ENCODE measurements at places on chromosomes 1 and 21.
A peak's percentile ranks its signal among the peaks of the same experiment; 100 is the strongest.

DNA sequence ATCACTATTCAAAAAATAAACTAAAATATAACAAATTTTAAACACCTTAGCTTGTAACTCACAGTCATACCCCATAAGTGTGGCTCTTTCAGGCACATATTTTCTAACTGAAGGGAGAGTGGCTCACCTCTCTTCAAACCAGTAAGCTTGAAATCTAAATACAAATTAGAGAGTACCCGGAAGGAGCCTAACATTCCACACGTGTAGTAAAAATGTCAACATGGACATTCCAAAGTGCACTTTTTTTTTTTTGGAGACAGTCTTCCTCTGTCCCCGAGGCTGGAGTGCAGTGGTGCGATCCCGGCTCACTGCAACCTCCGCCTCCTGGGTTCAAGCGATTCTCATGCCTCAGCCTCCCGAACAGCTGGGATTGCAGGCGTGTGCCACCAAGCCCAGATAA, 275.6 kb upstream of the ADGRL2 start:
- DNase-seq, result no peak

DNA sequence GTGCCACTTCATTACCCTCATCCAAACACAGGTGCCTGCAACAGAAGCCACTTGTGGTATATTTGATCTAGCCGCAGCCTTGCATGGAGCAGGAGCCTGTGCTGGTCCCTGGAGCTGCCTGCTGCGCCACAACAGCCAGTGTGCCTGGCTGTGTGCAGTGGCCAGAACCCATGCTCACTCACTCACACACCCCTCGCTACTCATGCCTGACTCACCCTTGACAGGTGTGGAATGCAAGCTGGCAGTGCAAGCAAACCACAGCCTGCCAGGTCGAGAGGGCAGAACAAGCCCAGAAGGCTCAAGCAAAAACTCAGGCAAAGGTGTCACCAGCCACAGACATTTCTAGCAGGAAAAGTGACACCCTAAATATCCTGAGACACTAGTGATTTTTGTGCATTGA, 1510.9 kb downstream of the KCNT2 start:
- no peak for DNase-seq

- DNase-seq, result no peak
These were observed 65.7 kb downstream of the NPHS2 start for GRCh38 chr1:179510038-179510437.

- DNase-seq, result no peak
These were observed 36.5 kb downstream of the MAP3K21 start for GRCh38 chr1:233364026-233364425.

GRCh38 chr1:11908095-11908675, 18.0 kb downstream of the KIAA2013 start:
- peak; percentile 98 for DNase-seq

DNA sequence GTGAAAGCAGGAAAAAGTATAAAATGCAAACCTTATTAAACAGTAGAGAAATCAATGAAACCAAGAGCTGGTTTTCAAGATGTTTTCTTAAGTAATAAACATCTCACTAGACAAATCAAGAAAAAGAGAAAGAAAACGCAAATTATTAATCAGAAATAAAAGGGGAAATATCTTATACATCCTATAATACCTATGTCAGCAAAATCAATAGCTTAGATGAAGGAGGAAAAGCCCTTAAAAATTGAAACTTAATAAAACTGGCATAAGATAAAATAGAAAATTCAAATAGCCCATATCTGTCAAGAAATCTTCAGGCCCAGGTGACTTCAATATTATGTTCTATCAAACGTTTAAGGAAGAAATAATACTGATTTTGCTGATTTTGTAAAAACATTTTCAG, 59.1 kb downstream of the RGS4 start:
- DNase-seq, result no peak

DNA sequence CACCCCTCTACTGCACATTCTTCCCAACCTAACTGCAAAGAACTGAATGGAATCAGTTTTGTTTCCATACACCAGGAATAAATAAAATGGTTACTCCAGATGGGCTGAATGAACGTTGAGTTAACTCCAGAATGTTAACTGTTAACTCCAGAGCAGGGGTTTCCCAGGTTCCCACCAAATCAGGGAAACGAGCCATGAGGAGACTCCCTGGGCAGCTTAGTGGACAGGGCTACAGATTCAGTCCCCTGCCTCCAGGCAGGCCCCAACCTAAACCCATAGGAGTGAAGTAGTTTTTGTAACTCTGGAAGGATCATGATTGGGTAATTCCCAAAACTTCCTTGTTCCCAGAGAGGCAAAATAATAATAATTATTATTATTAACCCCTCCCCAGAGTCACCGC, 14.1 kb downstream of the VSIG8 start:
- DNase-seq, result no peak

GRCh38 chr1:243525085-243525487, 269.2 kb downstream of the SDCCAG8 start:
- no peak for DNase-seq

DNA sequence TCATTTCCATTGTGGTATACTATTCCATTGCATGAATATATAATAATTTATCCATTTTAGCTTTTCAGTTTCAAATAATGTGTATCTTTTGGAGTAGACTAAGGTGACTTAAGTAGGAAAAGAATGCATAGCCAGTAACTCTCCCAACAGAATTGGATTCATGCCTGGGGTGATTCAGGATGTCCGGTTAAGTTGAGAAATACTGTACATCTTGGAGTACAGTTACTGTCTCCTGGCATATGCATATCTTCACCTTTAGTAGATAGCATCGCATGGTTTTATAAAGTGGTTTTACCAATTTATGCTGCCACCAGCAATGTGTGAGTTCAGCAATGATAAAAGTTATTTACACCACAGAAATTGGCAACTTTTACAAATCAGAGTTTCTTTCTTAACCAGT, 18.6 kb upstream of the SLC6A9 start:
- DNase-seq, result no peak

DNA sequence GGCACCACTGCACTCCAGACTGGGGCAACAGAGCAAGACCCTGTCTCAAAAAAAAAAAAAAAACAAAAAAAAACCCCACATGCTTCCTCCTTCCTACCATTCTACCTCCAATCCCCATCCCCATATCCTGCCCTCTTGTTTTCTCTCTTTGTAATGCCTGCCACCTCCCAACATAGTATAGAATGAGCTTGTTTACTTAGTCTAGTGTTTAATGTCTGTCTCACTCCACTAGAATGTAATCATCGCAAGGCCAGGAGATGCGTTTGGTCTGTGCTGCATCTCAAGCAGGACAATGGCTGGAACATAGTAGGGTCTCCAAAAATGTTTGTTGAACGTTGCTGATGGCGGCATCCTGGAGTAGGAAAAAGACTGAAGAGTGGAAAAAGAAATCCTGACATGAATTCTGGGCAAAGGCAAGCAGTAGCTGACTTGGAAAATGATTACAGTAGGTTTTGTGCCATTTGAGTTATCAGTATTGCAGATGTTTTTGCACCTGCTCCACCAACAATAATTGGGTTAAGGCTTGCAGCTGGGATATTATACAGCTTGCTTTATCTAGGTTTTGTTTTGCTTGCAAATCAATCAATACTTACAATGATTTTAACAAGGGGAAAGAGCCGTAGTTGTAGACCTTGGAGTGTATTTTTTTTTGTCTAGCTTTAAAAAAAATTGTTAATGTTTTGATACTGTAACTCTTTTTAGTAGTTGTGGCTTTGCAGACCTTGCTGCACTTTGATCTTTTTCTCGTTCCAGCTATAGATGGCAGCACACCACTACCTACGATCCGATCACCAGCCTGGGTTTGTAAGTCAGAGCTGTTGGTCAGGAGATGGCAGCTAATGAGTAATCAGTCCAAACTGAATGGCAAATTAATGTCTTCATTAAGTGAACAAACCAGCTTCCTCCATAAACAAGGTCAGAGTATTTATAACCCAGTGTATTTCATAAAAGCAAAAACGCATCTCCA, 62.4 kb downstream of the BACH1 start:
- peak; percentile 68 for DNase-seq

- no peak for DNase-seq
These were observed 27.7 kb downstream of the WARS2 start for GRCh38 chr1:119112791-119113190.

DNA sequence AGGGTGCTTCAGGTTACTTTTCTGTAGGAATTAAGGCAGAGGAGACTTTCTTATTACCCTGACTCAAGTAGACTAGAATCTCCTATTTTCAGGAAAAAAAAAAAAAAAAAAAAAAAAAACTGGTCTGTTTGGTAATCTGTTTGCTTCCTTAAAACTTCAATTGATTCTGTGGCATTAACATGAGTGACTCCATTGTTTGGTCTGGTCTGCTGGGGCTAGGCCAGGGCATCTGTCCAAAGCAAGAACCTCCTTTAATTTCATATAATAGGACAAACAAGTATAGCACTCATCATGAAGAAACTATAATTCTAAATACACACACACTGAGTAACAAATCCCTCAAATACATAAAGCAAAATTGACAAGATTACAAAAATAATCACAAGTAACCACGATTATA, 32.9 kb upstream of the LRRC7 start:
- DNase-seq, result no peak

DNA sequence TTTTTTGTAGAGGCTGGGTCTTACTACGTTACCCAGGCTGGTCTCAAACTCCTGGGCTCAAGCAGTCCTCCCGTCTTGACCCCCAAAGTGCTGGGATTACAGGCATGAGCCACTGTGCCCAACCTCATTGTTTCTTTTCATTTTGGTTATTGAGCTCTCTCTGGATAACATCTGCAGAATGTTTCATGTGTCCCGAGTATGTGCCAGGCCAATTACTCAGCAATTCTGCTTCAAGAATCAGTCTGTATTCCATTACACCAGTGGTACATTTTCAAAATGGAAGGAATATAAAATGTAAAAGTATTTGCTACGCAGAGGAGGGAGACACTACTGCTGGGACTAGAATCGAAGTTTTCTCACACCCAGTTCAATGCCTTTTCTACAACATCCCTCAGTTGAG, 1.7 kb upstream of the ELOA start:
- DNase-seq, result peak; percentile 54

DNA sequence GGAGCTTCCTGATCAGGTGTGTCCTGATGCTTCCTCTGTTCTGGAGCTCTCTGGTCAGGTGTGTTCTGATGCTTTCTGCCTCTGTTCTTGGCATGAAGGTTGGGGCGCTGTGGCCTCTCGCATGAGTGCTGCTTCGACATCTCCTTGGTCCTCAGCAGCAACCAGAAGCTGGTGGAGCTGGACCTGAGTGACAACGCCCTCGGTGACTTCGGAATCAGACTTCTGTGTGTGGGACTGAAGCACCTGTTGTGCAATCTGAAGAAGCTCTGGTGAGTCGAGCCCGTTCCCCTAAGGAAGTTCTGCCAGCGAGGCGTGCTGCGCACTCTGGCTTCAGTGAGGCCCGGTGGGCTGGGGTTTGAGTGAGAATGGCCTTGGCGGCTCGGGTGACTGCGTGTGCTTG, 18.0 kb downstream of the NLRP3 start:
- no peak for DNase-seq

DNA sequence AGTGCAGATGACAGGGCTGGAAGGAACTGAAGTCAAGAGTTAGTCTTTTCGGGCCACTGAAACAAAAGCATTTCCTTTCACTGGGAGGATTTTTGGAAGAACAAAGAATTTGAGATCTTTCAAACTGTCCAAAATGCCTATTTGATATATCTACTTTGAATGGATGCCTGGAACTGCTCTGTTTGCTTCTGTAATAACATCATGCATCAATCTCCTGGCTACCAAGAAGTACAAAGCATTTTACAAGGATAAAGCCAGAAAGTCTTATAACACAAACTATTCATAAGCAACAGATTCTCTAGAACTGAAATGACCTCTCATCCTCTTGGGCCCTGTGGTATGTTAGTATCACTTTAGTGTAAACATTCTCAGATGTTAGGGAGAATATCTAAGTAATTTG, 18.2 kb upstream of the RHOU start:
- no peak for DNase-seq

- DNase-seq, result no peak
These were observed 119.7 kb upstream of the LMO4 start for GRCh38 chr1:87208931-87209330.

GRCh38 chr1:45836451-45836850, 33.0 kb downstream of the MAST2 start:
- no peak for DNase-seq

- no peak for DNase-seq
These were observed 19.3 kb upstream of the IGSF3 start for GRCh38 chr1:116686723-116687352.

DNA sequence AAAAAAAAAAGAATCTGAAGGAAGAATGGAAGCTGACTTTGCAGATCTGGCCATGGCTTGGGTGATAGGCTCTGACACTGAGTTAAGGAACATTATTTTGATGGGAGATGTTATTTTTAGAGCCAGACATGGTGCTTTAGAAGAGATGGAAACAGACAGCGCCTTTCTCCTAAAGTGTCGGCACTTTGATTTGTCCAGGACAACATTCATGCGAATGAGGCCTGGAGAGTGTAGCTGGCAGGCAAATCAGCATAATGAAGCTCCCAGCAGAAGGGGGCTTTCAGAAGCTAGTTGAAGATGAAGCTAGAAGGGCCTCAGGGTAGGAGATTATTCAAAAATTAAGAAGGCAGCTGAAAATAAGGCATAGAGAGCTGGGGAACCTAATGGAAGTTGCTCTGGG, 397.7 kb downstream of the RWDD3 start:
- DNase-seq, result no peak

DNA sequence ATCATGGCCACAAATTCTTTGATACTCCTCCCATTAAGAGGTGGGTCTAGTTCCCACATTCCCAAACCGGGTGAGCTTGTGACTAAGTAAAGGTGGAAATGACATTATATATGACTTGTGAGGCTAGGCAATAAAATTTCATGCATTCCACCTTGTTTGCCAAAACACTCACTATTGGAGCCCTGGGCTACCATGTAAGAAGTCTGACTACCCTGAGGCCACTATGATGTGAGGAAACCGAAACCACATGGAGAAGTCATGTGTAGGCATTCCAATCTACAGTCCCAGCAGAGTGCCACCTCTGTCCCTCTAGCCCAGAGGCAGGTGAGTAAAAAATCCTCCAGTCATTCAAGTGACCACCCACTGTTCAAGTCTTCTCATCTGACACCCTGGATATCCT, 17.9 kb upstream of the SMG7 start:
- DNase-seq, result no peak

DNA sequence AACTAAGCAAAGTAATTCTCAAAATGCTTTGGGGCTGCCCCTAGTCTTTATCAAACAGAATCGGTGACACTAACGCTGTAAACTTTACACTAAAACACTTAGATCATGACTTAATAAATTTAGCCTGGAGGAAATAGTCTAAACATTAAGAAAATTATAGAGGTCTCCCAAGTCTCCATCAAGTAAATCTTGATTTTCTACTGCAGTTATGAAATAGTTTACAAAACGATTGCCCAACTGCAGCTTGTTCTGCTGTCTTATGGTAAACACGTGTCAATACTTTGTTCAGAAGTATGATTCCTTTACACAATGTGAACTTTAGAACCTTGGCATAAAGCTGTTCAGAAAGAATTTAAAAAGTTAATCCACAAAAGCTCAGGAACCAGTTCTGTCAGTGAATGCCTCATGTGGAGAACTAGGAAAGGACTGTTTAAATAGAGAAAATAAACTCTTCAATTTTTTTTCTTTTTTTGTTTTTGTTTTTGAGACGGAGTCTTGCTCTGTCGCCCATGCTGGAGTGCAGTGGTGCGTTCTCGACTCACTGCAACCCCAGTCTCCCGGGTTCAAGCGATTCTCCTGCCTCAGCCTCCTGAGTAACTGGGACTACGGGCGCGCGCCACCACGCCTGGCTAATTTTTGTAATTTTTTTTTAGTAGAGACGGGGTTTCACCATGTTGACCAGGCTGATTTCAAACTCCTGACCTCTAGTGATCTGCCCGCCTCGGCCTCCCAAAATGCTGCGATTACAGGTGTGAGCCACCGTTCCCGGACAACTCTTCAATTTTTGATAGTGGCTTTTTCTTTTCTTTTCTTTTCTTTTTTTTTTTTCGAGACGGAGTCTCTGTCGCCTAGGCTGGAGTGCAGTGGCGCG, 1.6 kb downstream of the DDI2 start:
- no peak for DNase-seq

All from hematopoietic multipotent progenitor cell treated with erythropoietin and hydrocortisone succinate and interleukin-3 and kit ligand, for 8 days (in vitro differentiated cells).